Stimulated activated CD4-positive, alpha-beta T cell treated with anti-CD3 and anti-CD28 coated beads, Interleukin-4, amount 100 ng/mL, for 24 hours (primary cell): ENCODE measurements at places on chromosomes 6 and 20.

- no peak for DNase-seq
Measured at GRCh38 chr6:134921721-134922261, 28.1 kb downstream of the ALDH8A1 start.

GRCh38 chr6:132872923-132873322, 58.6 kb downstream of the RPS12 start:
- peak; percentile 12 for DNase-seq

DNA sequence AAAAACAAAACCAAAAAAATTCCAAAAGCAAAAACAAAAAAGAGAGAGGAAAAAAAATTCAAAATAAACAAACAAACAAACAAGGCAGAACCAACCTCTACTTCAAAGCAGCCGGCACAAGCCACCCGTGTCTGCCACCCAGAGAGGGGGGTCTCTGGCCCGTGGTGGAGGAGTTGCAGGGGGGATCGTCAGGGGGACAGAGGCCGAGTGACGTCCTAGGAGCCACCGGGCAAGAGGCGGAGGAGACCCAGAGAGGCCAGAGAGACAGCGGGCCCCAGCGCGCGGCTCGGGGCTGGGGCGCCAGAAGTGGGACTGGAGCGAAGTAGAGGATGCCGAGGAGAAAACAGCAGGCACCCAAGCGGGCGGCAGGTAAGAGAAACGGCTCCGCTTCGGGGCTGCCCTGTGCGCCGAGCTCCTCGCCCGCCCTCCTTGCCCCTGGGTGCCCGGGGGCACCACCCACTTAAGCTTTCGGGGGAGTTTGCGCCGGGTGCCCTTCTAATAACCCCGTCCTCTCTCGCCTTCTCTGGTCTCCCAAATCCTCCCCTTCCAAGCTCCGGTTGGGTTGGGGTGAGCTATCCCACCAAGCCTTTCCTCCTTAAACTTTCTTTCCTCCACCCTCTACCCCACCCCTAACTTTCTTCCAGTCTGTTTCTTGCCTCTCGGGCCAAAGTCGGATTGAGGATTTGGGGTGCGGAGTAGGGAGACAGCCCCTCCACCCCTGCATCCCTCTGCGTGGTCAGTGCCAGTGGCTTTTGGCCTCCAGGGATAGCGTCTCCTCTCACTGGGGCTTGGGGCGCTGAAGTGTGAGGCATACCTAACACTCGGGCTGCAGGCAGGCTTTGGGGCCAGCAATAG, 1.0 kb downstream of the TSHZ2 start:
- DNase-seq = peak; percentile 54

GRCh38 chr20:60341062-60341461, 382.8 kb downstream of the CDH26 start:
- DNase-seq = no peak

GRCh38 chr20:6767536-6768227, at the start of gene BMP2:
TSS of gene BMP2 (plus strand) at chr20:6767686. CDS start at chr20:6770127, 2,441 bp downstream.
- DNase-seq = no peak

GRCh38 chr6:15362274-15363160, 116.6 kb downstream of the JARID2 start:
- DNase-seq = no peak

DNA sequence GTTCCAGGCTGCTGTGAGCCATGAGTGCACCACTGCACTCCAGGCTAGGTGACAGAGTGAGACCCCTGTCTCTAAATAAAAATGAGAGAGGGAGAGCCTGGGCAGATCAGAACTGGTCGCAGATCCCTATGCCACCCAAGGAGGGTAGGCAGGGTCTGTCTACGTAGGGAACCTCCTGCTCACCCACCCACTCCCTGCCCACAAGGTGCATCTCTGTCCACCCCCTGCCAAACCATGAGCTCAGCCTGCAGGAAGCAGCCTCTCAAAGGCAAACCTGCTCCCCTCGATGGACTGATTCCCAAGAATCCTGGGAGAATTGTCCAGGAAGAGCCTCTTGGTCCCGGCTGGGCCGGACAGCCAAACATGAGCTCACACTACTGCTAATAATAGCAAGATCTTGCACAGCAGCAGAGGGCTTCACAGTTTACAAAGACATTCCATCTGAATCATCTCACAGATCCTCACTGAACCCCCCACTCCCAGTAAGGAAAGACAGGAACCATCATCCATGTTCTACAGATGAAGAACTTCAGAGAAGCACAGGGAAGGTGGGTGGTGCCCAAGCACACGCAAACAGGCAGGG, 27.8 kb upstream of the TLDC2 start:
- no peak for DNase-seq
